ENCODE measurements at places on chromosomes 11 and 22. TPM values are rescaled to one million over a fixed set of nuclear protein-coding genes. Genes with fewer than 3 reads are reported as not detected.

OR8B12 gene
- total RNA-seq = not detected

CDKN1C gene
- 28.0 TPM for total RNA-seq

TMPRSS4 gene
- total RNA-seq = not detected

PATE2 gene
- total RNA-seq = not detected

GGTLC3 gene
- total RNA-seq = not detected

TPBGL gene
- total RNA-seq = 0.33 TPM

COX8A gene
- 1,119 TPM for total RNA-seq

POU2AF1 gene
- total RNA-seq = not detected

GLYATL1 gene
- 3.3 TPM for total RNA-seq

UPK2 gene
- total RNA-seq = not detected

OR10G6 gene
- total RNA-seq = not detected

SELENOM gene
- 96.8 TPM for total RNA-seq

MPPED2 gene
- total RNA-seq = 0.25 TPM

NRIP3 gene
- total RNA-seq = 16.9 TPM

OR52W1 gene
- not detected for total RNA-seq

ADM2 gene
- total RNA-seq = 5.9 TPM

LRRN4CL gene
- 0.38 TPM for total RNA-seq

SEPTIN3 gene
- 0.38 TPM for total RNA-seq

SLC5A4 gene
- not detected for total RNA-seq

FAU gene
- 394 TPM for total RNA-seq

OR5P2 gene
- total RNA-seq = not detected

TIGD3 gene
- total RNA-seq = 0.25 TPM

SEZ6L gene
- not detected for total RNA-seq

ANKK1 gene
- not detected for total RNA-seq

TRIM49 gene
- not detected for total RNA-seq

OVCH2 gene
- total RNA-seq = not detected

KCNJ4 gene
- not detected for total RNA-seq

NARS2 gene
- total RNA-seq = 19.4 TPM

SLC35E4 gene
- total RNA-seq = 12.2 TPM

TMEM191C gene
- total RNA-seq = 0.98 TPM

UBE2L3 gene
- total RNA-seq = 71.0 TPM

CHRM1 gene
- total RNA-seq = not detected

UBQLN3 gene
- total RNA-seq = not detected

UPB1 gene
- total RNA-seq = 0.38 TPM

ASCL2 gene
- total RNA-seq = not detected

XRRA1 gene
- total RNA-seq = 6.0 TPM

NDUFS8 gene
- total RNA-seq = 311 TPM

C11orf91 gene
- total RNA-seq = 0.13 TPM

All from mesangial cell (primary cell).